ENCODE measurements at places on chromosomes 13 and 19. TPM values are rescaled to one million over a fixed set of nuclear protein-coding genes. Genes with fewer than 3 reads are reported as not detected.

GRCh38 chr13:48873081-48873480, 102.6 kb upstream of the FNDC3A start:
- no peak for DNase-seq

GRCh38 chr19:18481505-18482222, 40.2 kb downstream of the ELL start:
- DNase-seq = no peak

- peak; percentile 57 for DNase-seq
These were observed 13.8 kb downstream of the DNASE2 start for GRCh38 chr19:12867120-12868099.

The VSTM1 gene
- total RNA-seq = not detected

DNA sequence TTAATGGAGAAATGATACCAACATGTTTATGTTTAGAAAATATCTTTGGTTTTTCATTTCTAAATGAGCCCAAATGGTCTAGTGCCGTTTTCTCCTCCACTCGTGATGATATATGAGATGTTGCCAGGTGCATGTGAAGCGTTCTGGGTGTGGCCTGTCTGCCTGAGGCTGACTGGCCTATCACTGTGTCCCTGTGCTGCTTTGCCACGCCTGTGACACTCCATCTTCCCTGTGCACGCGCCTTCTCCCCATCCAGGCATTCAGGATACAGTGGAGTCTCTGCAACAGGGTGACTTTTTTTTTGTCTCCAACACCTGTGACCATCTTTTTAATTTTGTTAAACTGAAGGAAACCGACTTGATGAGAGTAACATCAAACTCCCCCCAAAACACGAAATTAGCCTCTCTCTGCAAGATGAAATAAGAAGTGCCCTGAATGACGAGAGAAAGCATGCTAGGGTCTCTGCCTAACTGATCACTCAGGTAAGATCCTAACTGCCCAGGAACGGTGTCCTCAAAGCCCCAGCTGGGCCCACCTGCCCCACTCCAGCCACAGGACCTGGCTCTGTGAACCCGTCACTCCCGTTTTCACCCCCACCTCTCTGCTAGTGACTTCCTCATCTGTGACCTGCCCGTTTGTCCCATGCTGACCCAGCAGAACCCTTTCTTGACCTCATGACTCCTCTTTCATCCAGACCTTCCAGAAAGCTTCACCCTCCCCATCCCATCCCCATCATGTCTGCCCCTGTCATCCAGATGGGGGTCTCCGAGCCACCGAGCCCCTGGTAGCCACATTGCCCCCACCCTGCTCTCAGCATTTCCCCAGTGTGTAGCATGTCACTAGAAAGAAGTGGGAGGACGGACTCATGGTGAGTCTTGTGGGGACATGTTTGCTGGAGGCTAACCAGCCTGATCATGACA, 33.2 kb upstream of the TFDP1 start:
- no peak for DNase-seq

DNA sequence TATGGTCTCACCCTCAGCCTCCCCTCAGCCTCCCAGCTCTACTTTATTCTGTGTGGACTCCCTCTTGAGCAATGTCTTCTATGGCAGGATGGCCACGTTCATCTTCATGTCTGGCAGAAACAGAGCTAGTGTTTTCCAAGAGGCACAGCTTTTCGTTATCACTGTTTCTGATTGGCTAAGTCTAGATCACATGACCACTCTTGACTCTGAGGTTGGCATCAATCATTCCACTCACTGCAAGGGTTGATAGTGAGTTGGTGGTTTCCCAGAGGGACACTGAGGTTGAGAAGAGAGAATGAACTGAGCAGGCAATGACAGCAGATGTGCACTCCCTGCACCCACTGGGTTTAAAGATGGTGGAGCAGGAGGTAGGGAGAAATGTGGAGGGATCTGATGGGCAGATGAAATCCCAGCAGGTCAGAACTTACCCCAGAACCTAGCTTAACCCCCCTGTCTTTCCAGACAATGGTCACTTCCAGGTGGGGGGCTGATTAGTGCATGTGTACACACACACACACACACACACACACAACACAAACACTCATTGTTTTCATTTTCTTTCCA, 26.3 kb upstream of the UQCRFS1 start:
- DNase-seq = no peak

GRCh38 chr19:39350156-39350555, 7.9 kb downstream of the SAMD4B start:
- DNase-seq = no peak

DNA sequence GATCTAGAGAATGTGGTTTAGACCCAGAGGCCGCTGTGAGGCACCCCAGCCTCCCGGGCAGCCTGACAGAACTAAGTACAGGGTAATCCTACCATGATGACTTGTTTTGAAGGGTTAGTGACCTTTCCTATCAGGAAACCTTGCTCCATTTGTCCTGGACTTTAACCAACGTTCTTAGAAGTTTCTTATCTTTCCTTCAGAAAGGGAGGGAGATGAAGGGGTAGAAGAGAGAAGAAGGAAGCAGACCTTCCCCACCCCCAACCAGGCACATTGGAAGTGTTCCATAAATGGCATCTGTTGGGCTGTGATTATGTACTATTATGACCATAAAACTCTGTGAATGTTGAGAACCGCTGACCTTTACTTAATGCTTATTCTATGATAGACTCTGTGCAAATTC, 184.2 kb downstream of the OXGR1 start:
- no peak for DNase-seq

The MCEMP1 gene
- not detected for total RNA-seq

- DNase-seq = no peak
These were observed 51.8 kb upstream of the IPO5 start for GRCh38 chr13:97901716-97902115.

DNA sequence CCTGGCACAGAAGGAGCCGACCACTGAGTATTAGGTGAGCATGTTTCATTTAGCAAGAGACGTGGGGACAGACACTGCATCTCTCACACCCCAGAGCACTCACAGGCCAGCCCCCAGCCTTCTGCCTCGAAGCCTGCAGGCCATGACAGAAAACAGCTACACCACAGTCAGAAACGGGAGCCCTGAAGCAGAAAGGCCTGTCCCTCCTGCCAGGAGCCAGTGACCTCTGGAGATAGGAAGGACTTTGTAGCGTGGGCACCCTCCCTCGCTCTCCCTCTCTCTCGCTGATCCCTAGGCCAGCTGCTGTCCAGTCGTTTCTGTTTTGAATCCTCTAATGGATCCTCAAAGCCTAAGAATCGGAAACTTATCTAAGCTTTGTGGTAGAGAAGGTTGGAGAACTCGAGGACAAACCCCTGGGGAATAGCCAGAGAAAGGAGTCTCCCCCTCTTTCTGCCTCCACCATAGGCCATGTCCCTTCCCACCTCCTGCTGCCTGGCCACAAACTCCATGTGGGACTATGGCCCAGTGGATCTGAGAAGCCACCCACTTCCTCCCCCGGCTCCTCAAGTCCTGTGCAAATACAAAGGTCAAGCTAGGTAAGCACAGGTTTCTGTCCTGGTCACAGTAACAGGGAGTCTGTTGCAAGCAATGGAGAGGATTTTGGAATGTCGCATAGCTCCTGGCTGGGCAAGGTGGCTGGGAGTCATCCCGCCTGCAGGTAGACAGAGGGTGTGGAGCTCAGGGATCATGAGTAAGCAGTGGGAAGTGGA, 95.1 kb downstream of the NUFIP1 start:
- no peak for DNase-seq

GRCh38 chr13:36919171-36919832, 736 bp downstream of the SMAD9 start:
- DNase-seq = peak; percentile 18
